ENCODE measurements at places on chromosomes 7 and 10. TPM values are rescaled to one million over a fixed set of nuclear protein-coding genes. Genes with fewer than 3 reads are reported as not detected.

HMX2 gene
- total RNA-seq, result 0.61 TPM

CLDN3 gene
- total RNA-seq, result not detected

CPA2 gene
- total RNA-seq, result not detected

FOXI2 gene
- total RNA-seq, result not detected

IFIT1B gene
- total RNA-seq, result not detected

PTPRZ1 gene
- total RNA-seq, result 0.22 TPM

PLOD3 gene
- total RNA-seq, result 71.3 TPM

SEC31B gene
- total RNA-seq, result 2.2 TPM

EBLN1 gene
- not detected for total RNA-seq

TMEM26 gene
- total RNA-seq, result not detected

MSS51 gene
- 0.71 TPM for total RNA-seq

UBTD1 gene
- total RNA-seq, result 15.8 TPM

PLA2G12B gene
- total RNA-seq, result not detected

GPR26 gene
- total RNA-seq, result not detected

GHRHR gene
- total RNA-seq, result not detected

BMPER gene
- 1.3 TPM for total RNA-seq

DNA sequence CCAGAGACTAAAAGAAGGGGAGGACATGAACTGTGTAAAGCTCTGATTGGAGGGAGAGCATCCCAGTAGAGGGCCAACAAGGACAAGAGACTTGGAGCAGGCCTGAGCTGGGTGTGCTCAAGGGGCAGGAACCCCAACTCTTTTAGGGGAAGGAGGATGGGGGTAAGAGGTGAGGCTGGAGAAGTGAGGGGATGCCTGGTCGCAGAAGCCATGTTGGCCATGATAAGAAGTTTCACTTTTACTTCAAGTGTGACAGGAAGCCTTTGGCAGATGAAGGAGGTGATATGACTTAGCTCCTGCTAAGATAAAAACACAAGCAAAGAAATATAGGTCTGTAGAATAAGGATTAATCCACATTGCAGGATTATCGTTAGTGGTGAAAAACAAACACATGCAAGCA, 208.3 kb downstream of the JAZF1 start:
- no peak for DNase-seq

DNA sequence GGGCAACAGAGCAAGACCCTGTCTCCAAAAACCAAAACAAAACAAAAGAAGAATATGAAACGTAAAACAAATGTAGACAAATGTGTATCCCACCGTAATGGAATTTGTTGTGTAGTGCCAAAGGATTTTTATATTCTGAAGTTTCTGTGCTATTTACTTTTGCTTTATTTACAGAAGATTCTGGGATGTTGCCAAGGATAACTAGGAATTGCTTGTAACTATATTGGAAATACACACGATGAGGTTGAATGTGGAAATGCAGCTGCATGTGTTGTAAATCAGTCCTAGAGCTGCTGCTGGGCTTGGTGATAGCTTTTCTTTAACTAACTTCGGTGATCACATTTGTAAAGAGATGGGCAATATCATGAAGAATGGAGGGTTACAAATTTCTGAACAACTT, 39.5 kb downstream of the GALNT17 start:
- DNase-seq, result no peak

- DNase-seq, result no peak
Measured at GRCh38 chr10:49175587-49176309, 12.4 kb downstream of the TMEM273 start.

DNA sequence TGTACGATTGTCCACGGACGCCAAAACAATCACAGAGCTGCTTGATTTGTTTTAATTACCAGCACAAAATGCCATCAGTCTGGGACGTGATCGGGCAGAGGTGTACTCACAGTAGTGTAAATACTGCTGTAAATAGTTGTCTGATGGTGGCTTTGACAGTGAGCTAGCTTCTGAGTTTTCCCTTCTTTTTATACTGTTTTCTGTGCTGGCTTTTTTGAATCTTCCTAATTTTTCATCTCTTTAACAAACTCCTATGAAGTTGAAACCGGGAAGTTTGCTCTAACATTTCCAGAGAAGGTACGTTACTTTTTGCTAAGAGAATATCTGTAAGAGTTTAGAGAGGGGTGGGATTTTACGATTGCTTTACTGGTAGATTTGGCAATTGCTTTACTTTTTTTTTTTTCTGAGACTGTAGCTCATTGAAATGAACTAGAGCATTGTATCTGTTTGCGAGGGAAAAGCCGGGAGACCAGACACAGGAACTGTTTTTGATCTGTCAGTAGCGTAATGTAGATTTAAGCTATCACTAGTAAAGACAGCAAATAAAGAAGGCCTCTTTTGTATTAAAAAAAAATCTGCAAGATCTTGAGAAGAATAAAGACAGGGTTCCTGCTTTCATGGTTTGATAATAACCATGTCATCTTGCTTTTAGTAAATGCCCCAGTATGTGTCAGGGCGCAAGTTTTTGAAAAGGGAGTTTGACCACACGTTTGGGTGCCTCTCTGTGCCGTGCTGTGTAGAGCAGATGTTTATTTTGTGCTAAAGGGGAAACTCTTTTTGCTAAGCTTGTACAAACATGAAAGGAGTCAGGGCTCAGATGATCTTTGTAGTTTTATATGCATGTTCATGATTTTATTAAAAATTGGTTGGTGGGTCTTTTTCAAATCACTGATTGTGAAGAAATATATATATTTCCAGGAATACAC, 712 bp downstream of the FOXP2 start:
- no peak for DNase-seq

- DNase-seq, result no peak
Measured at GRCh38 chr10:62541811-62542210, 167.6 kb downstream of the ZNF365 start.

GRCh38 chr10:96695975-96696634, 24.2 kb downstream of the PIK3AP1 start:
- no peak for DNase-seq

DNA sequence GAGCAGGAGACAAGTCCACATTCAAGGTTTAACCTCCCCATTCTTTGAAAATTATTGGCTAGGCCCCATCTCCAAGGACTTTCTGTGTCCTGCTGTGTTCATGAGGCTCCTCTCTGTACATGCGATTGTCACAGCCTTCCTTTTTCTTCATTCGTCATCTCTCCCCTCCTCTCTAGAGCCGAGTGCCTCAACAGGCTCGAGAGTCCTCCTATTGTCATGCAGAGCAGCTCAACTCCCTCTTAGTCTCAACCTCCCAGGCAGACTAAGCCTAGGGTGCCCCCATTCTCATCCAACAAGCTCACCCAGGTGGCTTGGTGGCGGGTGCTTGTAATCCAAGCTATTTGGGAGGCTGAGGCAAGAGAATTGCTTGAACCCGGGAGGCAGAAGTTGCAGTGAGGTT, 35.1 kb upstream of the SAMD8 start:
- DNase-seq, result no peak

GRCh38 chr7:52689912-52690311, 345.5 kb upstream of the POM121L12 start:
- no peak for DNase-seq

- DNase-seq, result peak; percentile 65
Measured at GRCh38 chr7:103113164-103113563, 35.7 kb downstream of the NAPEPLD start.

DNA sequence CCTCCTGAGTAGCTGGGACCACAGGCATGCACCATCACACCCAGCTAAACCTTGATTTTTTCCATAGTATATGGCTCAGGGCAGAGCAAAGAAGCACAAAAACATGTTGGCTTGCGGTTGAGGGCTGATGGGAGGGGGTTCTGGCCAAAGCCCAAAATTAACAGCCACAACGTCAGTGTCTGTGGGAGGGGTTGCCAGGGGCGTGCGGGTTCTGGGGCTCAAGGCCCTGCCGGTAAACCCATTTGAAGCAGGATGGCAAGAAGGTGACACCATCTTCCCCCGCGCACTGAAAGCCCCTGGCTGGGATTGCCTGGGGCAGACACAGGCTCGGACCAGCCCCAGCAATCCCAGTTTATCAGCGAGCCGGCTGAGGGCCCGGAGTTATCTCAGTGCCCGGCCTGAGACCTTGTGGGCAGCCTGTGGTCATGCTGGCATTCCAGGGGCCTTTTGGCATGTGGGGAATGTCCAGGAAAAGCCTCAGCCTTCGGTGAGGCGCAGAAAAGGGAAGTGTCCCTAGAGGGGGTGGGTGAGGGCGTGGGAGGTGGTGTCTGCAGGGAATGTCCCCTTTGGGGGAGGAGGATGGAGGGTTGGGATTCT, 167.7 kb upstream of the TNRC18 start:
- peak; percentile 97 for DNase-seq

- no peak for DNase-seq
Measured at GRCh38 chr10:35884657-35885071, 242.6 kb upstream of the FZD8 start.

GRCh38 chr7:156554488-156554887, 86.1 kb upstream of the RNF32 start:
- DNase-seq, result no peak

DNA sequence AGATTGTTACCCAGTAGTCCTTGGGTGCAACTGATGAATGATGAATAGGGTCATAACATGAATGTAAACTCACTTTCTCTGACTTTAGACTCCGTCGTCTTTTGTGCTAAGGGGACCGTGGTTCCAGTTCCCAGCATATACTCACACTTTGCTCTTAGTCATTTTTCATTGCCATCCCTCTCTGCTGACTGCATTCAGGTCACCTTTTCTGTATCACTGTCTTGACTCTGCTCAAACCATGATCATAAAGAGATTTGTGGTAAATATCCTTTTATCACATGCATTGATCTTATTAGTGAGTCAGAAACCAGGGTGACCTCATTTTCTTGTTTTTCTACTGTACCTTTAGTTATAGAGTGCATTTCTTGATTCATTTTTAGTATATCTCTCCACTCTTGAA, 141.1 kb upstream of the AGR3 start:
- no peak for DNase-seq

- DNase-seq, result no peak
Measured at GRCh38 chr10:117249493-117250093, 8.7 kb downstream of the SLC18A2 start.

DNA sequence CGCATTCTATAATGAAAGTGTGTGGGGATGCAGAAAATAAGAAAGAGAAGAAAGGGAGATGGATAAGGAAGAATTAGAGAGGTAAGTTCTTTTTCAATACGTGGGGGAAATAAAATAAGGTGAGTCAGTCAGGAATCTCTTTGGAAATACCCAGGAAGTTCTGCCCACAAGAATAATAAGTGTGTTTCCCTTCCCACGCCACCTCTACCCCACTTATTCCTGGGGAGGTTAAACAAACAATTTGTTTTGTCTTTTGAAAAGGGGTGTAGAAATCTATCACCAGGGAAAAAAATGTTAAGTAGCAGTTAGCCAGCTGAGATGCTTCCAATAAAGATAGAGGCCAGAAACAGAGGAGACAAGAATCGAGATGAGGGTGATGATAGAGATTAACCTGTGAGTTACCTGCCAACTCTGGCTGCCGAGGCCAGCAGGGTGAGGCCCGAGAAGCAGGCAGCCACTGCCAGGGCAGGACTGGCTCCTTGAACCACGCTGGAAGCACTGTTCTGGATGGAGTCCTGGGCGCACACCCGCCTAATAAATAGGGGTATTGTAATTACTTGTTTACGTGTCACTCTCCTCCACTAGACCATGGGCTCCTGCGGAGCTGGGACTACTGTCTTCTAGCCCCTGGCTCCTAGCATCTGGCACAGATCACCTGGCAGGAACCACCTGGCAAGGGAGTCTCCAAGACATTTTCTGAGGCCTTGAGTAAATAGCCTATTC, 191.3 kb downstream of the FGFR2 start:
- no peak for DNase-seq

GRCh38 chr7:73681031-73681430, 2.2 kb downstream of the DNAJC30 start:
- no peak for DNase-seq

- DNase-seq, result no peak
Measured at GRCh38 chr10:70799124-70799523, 13.9 kb upstream of the TBATA start.

DNA sequence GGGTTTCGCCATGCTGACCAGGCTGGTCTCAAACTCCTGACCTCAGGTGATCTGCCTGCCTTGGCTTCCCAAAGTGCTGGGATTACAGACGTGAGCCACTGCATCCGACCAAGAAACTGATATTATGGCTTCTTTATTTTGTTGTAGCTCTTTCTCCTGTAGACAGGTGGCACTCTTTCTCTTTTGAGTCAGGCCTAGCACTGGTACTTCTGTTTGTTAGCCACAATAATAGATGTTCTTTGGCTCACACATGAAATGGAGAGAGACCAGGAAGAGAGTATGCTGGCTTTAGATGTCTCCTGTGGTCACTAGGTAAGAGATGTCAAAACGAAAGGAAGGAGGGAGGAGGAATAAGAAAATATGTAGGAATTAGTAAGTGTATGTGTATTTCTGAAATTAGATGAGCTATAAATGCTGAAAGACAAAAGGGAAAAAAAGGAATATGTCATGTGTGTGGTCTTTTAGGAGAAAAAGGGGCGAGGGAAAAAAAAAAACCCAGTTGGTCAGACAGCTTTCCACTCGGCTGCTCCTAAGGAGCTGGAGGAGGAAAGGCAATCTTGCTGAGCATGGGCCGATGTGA, 78.7 kb downstream of the CLEC2L start:
- peak; percentile 16 for DNase-seq

GRCh38 chr10:97325754-97326153, 6.7 kb downstream of the FRAT1 start:
- DNase-seq, result no peak

Measured in SJSA1 (cell line).